ENCODE measurements at places on chromosomes 4 and X. TPM values are rescaled to one million over a fixed set of nuclear protein-coding genes. Genes with fewer than 3 reads are reported as not detected.

Gene SPANXC
- not detected for total RNA-seq

GRCh38 chrX:147894366-147894963 lies 17.3 kb upstream of the FMR1 start:
- DNase-seq: no peak

Gene CENPVL1
- total RNA-seq: not detected

Gene FREM3
- total RNA-seq: 0.18 TPM

DNA sequence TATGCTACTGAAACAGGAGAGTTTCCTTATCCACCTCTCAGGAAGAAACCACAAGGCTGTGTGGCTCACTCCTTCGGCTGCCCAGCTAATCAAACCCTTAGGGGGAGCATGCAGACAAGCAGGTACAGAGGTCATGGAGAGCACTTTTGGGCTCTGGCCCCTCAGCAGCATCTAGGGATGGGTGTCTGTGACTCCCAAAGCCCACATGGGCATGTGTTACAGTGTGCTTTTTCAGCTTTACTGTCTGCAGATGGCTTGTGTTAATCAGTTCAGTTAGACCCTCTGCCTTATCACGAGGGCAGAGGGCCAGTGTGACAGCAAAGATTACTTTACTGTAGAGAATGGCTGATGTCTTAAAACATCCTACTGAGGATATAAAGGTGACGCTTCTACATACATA lies 447.4 kb downstream of the PCDH10 start:
- DNase-seq: no peak

DNA sequence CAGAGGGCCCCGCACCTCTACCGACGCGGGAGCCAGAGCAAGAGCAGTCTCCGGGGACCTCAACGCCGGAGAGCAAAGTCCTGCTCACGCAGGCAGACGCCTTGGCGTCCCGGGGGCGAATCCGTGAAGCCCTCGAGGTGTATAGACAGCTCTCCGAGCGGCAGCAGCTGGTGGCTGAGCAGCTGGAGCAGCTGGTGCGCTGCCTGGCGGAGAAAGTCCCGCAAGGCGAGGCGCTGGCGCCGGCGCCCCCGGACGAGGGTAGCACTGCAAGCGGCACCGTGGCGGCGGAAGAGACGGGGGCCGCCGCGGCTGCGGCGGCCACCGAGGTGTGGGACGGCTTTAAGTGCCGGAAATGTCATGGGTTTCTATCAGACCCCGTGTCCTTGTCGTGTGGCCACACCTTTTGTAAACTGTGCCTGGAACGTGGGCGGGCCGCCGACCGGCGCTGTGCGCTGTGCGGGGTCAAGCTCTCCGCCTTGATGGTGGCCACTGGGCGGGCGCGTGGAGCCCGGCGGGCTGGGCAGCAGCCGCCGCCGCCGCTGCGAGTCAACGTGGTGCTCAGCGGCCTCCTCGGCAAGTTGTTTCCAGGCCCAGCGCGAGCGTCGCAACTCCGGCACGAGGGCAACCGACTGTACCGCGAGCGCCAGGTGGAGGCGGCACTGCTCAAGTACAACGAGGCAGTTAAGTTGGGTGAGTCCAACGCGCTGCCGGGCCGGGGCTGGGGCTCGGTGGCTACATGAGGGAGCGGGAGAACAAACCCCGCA lies 672 bp downstream of the LONRF3 start:
- DNase-seq: peak; percentile 82

GRCh38 chr4:152368001-152368400 lies 167.9 kb downstream of the FBXW7 start:
- DNase-seq: no peak

DNA sequence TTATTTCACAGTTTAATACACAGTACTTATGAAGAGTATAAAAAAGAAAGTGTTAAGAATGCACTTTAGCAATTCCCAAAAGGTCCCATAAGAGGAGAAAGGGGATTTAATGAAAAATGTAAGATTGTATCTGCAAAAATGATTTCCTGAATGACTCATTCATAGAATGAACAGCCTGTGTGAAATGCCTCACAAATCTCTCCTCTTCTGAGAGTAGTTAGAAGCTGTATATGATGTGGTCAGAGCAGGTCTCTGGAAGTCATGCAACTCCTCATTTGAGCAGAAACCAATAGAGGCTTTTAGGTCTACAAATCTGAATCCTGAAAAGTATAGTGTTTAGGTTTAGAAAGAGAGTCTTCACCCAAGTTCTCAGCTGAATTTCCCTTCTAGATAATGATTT lies 381.3 kb upstream of the INTU start:
- no peak for DNase-seq

- no peak for DNase-seq
Measured at GRCh38 chrX:150683536-150684146, 9.6 kb upstream of the MTMR1 start.

Gene PRR32
- not detected for total RNA-seq

GRCh38 chr4:106496061-106496460 lies 127.5 kb upstream of the GIMD1 start:
- DNase-seq: no peak

Gene ARHGAP36
- total RNA-seq: not detected

- no peak for DNase-seq
Measured at GRCh38 chr4:159046683-159047082, 56.2 kb upstream of the RAPGEF2 start.

GRCh38 chrX:107470198-107470597 lies 20.7 kb downstream of the FRMPD3 start:
- DNase-seq: no peak

DNA sequence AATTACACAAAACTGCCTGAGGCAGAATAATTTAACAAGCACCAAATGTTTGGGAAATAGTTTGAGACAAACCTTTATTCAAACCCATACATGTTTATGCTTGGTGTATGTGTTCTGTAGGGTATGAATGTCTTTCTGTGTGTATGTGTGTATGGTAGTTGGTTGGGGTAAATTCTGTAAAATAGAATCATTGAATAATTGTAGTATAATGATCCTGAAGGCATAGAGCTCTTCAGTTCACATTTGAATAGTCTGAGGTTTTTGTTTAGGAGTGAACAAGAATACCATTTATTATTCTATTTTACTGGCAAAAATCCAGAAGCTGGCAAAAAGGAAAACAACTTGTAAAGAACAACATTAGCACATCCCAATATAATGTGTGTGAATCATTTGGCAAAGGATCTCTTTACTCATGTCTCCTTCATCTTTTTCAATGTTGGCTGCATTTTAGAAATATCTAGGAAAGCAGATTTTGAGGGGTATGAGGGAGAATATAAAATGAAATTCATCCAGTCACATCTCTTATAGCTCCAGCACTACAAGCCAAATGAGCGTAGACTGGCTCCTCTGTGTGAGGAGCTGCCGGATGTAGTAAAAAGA lies 360.0 kb downstream of the CHIC1 start:
- DNase-seq: no peak

DNA sequence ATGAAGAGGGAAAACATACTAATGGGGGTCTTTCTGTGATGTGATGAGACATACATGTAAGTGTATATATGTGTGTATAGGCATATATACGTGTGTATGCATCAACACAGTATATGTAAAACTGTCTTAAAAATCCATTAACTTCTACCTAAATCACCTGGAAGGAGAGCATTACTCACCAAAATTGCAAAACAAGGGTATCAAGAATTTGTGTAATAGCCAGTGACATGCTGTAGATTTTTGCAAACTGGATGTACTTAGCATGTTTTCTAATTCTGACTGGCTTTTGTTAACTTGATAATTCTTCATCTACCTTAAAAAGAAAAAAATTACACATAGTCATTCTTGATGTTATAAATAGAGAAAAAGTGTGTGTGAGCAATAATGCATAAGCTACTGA lies 104.7 kb downstream of the PRRG1 start:
- DNase-seq: no peak

Gene GPR78
- not detected for total RNA-seq

DNA sequence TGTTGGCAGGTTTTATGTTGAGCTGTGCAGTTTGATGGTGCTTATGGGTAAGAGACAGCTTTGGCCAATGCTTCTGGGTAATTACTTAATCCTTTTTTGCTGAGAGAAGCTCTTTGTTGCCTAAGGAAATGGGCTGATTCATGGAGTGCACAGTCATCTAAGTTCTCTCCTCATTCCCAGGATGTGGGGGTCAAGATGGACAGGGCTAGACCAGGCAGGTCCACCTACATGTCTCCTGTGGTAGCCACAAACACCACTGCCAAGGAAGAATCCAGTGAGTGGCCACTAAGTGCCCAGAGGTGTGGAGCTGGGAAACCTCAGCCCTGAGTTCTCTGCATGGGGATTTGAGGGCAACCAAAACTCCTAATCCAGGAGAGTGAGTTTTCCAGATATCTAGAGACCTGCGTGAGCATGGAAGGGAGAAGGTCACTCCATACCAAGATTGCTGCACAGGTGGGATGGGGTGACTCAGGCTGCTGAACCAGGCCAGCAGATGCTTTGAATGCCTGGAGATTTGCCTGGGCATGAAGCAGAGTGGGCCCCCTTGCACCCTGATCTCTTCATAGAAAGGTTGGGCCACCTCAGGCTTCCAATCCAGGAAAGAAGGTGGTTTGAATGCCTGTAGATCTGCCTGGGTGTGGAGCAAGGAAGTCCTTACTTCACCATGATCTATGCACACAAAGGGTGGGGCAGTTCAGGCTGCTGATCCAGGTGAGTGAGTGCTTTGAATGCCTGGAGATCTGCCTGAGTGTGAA lies 234.8 kb upstream of the GNPDA2 start:
- no peak for DNase-seq

Gene FATE1
- total RNA-seq: not detected

GRCh38 chrX:25597551-25597950 lies 540.6 kb upstream of the MAGEB18 start:
- DNase-seq: no peak

DNA sequence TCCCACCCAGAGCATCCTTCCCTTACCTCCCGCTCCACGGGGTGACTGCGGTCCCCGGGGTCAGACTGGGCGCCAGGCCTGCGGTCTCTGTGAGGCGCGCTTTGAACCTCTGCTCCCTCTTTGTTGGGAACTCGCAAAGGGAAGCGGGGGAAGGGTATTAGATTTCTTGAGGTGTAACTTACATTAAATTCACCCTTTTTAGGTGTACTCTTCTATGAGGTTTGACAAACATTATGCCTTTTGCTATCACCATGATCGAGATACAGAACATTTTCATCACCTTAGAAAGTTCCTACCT lies 569 bp downstream of the DCK start:
- DNase-seq: no peak

Gene GAGE12E
- total RNA-seq: not detected

DNA sequence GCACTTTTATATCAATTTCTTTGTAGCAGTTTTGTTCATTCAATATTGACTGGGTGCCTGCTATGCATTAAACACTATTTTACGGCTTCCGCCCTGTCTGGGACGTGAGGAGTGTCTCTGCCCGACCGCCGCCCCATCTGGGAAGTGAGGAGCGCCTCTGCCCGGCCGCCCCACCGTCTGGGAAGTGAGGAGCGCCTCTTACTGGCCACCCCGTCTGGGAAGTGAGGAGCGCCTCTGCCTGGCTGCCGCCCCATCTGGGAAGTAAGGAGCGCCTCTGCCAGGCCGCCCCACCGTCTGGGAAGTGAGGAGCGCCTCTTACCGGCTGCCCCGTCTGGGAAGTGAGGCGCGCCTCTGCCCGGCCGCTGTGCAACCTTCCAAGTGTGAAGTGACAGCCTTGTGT lies 68.1 kb downstream of the RPS3A start:
- no peak for DNase-seq

Gene FAM149A
- total RNA-seq: 7.9 TPM

- DNase-seq: no peak
Measured at GRCh38 chr4:78481180-78481579, 70.4 kb upstream of the ANXA3 start.

DNA sequence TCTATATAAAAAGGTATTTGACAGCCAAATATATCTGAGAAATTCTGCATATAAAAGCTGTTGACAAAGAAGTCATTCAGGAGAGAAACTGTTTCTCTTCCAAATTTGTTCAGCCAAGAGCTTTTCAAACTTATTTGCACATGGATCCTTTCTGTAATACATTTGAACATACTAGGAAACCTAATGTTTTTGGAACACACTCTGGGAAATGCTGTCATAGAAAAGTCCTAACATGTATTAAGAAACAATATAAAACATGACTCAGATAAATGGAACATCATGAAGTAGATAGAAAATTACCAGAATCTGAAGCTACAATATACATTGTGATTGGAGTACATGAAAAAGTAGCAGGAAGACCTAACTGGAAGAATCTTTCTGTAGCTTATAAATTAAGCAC lies 781.5 kb upstream of the EPHA5 start:
- no peak for DNase-seq

GRCh38 chr4:121728798-121729226 lies 32.0 kb upstream of the ANXA5 start:
- DNase-seq: no peak

DNA sequence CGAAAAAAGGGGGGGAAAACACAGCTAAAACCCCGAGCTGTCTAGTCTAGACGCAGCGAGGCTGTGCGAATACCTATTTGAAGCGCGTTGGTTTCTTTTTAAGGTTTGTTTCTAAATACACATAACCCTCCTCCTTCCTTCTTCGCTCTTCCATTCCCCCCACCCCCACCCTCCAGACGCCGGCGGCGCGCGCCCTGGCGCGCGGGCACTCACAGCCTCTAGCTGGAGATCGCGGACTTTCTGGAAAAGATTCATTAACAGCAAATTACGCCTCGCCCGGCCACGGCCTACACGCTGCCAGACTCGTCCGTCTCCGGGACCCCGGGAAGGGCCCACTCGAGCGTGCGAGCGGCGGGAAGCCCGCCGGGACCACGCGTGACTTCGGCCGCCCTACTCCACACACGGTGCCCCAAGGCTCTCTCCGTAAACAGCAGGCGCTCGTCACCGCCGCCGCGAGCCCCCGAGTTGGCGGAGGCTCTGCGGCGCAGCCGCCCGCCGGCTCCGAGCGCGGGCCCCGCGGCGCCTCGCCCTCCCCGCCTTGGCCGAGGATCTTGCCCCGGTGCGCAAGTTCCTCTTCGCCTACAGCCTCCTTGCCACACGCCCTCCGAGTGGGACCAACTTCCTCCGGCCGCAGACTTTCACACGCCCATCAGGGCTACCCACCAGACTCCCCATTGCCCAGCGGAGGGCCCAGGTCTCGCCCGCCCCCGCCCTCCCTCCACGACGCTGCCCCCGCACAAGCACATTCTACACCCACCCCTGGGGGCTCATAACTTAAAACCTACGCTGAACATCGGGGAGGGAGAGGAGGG lies 2.0 kb downstream of the BCOR start:
- DNase-seq: no peak

DNA sequence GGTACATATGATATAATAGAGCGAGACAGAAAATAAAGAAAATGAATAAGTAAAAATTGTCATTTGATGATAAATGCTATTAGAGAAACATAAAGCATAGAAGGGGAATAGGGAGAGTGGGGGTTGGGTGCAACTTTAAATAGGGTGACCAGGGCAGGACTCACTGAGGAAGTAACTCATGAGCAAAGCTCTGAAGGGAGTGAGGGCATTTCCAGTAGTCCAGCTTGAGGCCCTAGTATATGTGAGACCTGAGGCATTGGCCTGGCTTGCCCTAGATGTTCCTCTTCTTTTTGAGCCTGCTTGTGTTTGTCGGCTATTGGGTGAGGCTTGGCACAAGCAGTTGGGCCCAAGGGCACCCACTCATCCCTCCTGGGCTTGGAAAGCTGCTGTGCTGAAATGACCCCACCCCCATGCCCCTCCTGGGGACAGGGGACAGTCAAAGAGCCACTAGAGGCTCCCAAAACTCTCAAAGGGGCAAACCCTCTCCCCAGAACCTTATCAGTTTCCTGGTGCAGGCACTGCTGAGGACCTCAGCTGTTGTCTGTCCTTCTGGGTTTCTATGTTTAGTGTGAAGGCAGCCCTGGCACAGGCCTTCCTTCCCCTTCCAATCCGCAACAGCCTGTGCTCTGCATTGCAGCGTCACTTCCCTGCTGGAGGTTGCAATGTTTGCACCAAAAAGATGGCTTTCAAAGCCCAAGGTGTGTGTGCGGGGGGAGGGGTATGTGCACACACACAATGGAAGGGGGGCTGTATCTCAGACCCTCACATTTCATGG lies 40.1 kb downstream of the APLN start:
- no peak for DNase-seq
